ENCODE measurements at places on chromosomes 2 and 18.

- DNase-seq, result no peak
Observed at GRCh38 chr18:48430150-48430549, 21.0 kb upstream of the ZBTB7C start.

GRCh38 chr2:236073246-236073645 lies 94.9 kb downstream of the GBX2 start:
- no peak for DNase-seq

DNA sequence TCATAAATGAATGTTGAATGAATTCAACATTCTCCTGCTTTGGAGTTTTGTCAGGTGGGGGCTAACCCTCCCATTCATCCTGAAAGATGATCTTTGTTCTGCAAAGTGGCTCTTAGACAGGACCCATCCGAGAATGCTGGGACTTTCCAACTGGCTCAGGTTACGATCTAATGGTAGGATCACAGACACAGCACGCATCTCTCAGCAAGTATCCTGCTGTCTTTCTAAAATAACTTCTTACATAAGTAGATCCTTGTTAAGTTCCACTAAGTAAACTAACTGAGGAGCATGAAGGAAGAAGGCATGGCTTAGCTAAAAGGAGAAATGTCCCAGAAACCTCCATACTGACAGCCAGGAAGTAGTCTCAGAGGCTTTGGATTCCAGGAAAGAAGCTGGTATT lies 23.7 kb downstream of the CYP27A1 start:
- no peak for DNase-seq

GRCh38 chr18:34048423-34048822 lies 176.3 kb downstream of the NOL4 start:
- no peak for DNase-seq

DNA sequence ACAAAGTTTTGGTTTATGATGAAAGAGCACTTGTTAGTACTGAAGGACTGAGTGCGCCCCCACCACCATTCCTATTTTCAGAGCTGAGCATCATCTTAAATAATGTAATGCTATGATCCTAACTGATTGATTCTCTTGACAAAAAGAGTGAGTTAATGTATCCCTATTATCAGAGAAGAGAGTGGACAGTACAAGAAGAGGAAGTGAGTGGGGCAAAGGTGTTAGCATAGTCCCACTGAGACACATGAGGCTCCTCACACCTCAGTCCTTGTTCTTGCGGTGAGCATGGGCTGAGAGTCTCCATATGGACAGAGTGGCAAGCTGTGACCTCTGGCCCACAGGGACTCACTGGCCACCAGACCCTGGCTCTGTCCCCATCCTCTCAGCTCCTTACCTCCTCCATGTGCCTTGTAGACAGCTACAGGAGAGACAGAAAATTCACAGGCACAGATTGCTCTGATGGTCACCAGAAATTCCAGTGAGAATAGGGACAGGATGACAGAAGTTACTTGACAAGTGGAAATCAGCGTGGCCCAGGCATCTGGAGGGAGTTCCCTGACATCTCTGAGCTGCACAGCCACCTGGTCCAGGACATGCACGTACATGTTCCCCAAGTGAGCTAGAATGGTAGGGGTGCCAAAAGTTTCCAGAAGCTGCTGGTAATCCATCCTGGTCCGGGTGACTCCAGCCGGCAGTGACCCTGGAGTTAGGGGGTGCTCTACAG lies 32.6 kb downstream of the NAPG start:
- no peak for DNase-seq

DNA sequence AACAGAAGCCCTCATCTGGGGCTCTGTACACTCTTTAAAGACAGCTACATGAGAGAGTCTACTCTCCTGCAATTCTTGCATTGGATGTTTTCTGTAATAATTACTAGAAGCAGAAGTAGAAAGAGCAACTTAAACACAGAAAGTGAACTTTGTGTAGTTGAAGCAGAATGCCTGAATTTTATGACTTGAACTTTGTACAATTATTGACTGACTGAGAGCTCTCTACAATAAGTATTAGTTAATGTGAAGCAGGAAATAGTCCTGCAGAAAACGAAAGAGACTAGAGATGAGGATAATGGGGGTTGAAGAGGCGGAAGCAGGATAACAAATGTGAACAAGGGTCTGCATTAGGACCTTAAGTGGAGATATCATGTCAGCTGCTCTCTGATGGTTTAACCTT lies 79.2 kb upstream of the STK39 start:
- DNase-seq, result no peak

- DNase-seq, result no peak
Observed at GRCh38 chr2:75574106-75574505, 13.4 kb upstream of the EVA1A start.

GRCh38 chr2:190849774-190850173 lies 30.8 kb upstream of the GLS start:
- DNase-seq, result no peak
